H9 (cell line): ENCODE measurements at places on chromosomes 12 and 14.
A peak's percentile ranks its signal among the peaks of the same experiment; 100 is the strongest.

DNA sequence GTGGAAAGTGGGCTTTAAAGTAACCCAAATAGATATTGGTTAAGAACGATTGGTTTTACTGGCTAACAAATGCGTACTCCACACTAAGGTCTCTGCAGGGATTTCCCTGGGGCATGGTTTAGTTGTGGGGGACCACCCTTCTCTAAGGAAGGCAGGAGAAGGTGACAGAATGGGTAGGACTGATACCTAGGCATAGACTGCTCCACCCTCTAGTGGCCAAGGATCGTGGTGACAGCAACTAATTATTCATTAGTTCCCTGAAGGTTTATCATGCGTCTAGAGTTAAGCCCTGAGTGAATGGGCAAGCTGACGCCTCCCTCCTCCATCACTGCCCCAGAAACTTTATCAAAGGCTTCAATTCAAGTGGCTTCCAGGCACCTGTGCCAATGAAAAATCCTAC is 9.1 kb downstream of the FAM181A start:
- H3K4me3 ChIP-seq: no peak overlapping the region
- H3K4me1 ChIP-seq: no peaks in the 10 kb centered on the region
- peak; percentile 59 for DNase-seq
- peaks cover 5% of the 10 kb centered on the region; the same call in 1 of the 2 replicates for H3K27me3 ChIP-seq
- no peaks in the 10 kb centered on the region for H3K36me3 ChIP-seq
- no peak overlapping the region for H3K27ac ChIP-seq

GRCh38 chr14:89630101-89630829 is 213.2 kb upstream of the FOXN3 start:
- H3K36me3 ChIP-seq: peaks cover 6% of the 10 kb centered on the region
- H3K4me1 ChIP-seq: peaks cover 12% of the 10 kb centered on the region; the same call in 1 of the 2 replicates
- no peaks in the 10 kb centered on the region for H3K27me3 ChIP-seq
- H3K4me3 ChIP-seq: no peak overlapping the region
- DNase-seq: no peak

DNA sequence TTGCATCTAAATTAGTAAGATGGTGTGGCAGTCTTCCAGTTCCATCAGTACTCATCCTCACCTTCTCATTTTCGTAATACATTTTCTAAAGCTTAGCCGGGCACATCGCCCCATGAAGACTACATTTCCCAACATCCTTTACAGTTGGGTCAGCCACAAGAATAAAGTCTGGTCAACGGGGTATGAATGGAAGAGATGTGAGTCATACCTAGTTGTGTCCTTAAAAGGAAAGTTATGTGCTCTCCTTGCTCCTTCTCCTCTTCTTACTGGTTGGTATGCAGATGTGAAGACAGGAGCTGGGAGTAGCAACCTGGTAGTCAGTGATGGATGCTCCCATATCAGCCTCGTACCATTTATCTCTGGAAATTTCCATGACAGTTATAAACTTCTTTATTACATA is 35.9 kb upstream of the EGLN3 start:
- no peak overlapping the region for H3K4me3 ChIP-seq
- H3K27ac ChIP-seq: no peak overlapping the region
- no peaks in the 10 kb centered on the region for H3K27me3 ChIP-seq

DNA sequence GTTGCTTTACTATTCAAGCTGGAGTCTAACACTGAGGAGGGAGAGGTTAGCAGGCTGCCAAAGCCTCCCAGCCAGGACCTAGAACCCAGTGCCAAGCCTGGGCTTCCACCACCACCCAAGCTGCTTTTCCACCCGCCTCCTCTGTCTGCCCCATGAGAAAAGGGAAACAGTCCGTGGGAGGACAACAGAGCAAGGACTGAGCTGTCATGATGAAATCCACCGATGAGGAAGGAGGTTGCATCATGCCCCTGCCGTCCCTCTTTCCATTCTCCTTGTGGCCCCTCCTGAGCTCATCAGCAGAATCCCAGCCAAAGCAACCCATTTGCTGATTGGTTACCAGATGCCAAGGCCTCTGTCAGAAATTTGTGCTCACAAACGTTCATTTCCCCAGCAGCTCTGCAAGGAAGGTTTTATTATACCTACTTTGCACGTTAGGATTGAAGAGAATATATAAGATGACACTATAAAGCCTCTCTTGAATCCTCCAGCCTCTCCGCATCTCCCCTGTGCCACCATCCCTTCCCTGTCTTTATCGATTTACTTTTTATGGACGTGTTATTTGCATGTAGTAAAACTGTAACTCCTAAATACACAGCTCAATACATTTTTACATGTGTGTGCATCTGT is 6.3 kb upstream of the SERPINA1 start:
- no peak overlapping the region for H3K4me3 ChIP-seq
- H3K27ac ChIP-seq: no peak overlapping the region
- H3K36me3 ChIP-seq: no peaks in the 10 kb centered on the region
- DNase-seq: no peak
- peaks cover 14% of the 10 kb centered on the region for H3K4me1 ChIP-seq

DNA sequence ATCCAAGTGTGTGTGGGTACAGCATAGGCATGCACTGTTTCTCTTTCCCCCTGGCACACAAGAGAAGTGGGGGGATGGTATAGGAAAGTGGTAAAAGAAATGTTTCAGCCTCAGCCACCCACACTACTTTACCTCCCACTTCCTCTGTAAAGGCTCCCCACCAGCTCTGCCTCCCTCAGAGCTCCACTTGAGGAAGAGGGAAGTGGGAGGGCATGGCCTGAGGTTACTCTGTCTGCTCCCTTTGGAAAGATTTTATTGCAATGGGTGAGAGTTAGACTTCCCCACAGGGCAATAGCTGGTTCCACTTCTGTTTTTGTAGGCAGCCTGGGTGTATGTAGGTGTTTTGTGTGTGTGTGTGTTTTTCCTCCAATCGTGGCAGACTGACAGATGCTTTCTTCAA is 145.3 kb downstream of the SSPN start:
- no peak overlapping the region for H3K4me3 ChIP-seq
- no peak overlapping the region for H3K27ac ChIP-seq
- no peak for DNase-seq
- H3K4me1 ChIP-seq: no peaks in the 10 kb centered on the region

- H3K4me1 ChIP-seq: no peaks in the 10 kb centered on the region
- H3K36me3 ChIP-seq: peaks cover 8% of the 10 kb centered on the region
- peaks cover 33% of the 10 kb centered on the region; the same call in 1 of the 2 replicates for H3K27me3 ChIP-seq
- no peak for DNase-seq
- H3K27ac ChIP-seq: no peak overlapping the region
These were observed 35.6 kb upstream of the FBRSL1 start for GRCh38 chr12:132454193-132454932.

GRCh38 chr14:86088156-86088555 is 558.2 kb downstream of the FLRT2 start:
- no peak overlapping the region for H3K4me3 ChIP-seq
- DNase-seq: no peak
- H3K27me3 ChIP-seq: no peaks in the 10 kb centered on the region

DNA sequence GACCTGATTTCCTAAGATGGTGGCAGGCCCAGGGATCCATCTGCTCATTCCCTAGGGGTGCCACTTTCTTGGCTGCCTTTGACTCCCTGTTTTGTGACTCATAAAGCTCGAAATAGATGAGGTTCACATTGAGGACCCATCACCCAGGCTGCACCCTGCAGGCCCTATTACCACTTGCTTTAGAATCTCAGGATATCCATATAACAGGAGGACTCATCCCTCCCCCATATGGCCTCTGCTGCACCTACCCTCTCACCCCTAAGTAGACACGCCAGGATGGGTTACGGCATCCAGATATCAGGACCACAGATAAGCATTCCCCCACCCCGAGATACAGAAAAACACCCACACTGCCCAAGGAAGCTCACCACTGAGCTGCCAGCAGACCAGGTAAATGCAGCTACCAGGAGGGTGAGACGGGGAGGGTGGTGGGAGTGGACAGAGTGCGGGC is 155.7 kb downstream of the DPF3 start:
- no peaks in the 10 kb centered on the region for H3K4me1 ChIP-seq
- no peaks in the 10 kb centered on the region for H3K27me3 ChIP-seq
- DNase-seq: peak; percentile 8
- H3K4me3 ChIP-seq: no peak overlapping the region
- no peak overlapping the region for H3K27ac ChIP-seq

DNA sequence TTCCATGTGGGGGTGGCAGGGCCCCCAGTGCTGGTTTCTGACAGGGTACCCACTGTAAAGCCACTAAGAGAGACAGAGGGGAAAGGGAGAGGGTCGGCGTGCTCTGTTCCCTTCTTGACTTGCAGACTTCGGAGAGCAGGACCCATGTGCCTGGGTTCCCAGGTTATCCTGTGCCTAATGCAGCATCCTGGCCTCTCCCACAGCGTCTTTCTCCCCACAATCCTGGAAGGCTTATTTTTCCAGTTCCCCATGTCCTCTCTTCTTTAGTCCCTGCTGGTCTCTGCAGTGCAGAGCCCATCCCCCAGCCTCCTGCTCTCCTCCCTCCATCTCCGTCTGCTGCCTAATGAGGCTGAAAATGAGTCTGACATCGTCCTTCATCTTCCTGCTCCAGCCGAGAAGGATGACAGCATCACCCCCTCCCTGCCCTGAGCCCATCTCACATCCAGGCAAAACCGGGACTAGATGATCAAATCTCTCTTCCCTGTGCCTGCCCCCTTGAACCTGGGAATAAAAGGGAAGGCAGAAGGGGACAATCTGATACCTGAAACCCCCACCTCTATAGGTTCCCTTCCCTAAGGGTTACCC is 15.1 kb downstream of the CALCOCO1 start:
- H3K4me3 ChIP-seq: no peak overlapping the region
- H3K36me3 ChIP-seq: no peaks in the 10 kb centered on the region; the same call in 1 of the 2 replicates
- no peak overlapping the region for H3K27ac ChIP-seq

DNA sequence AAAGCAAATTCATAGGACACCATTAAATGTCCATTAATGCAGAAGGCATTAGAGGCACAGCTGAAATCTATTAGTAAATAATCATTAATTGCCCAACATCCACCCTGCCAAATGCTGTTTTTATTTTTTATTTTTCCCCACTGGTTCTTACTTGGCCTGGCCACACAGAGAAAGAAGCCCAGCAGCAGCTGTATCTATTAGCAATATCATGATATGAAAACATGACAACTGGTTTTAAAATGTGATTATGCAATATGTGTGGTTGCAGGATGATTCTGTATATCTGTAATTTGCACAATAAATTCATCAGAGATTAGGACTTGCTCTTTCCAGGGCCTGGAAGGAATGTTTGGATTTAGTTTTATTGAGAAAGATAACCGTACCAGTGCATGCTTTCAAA is 44.9 kb downstream of the SIX6 start:
- no peak overlapping the region for H3K4me3 ChIP-seq
- DNase-seq: no peak
- H3K4me1 ChIP-seq: no peaks in the 10 kb centered on the region
- H3K36me3 ChIP-seq: no peaks in the 10 kb centered on the region
- H3K27ac ChIP-seq: no peak overlapping the region

GRCh38 chr12:93541578-93542225 is 30.8 kb upstream of the SOCS2 start:
- no peaks in the 10 kb centered on the region for H3K4me1 ChIP-seq
- peaks cover 11% of the 10 kb centered on the region for H3K36me3 ChIP-seq
- DNase-seq: no peak

DNA sequence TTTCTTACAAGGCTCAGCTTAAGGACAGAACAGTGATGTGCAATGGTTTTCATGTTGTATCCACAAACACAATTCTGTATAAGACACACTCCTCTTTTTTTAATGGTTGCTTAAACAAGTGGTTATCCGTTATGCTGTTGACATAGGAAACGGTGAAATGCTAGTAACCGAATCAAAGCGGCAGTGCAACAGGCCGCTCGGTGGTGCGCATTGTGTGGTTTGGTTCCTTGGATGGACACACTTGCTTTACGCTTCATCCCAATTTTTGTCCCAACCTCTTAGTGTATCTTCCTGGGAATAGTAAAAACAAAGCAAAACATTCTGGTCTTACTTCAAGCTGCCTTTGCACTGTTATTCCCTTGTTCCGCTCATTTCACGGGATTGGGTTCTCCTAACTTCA is 650 bp upstream of the PTGER2 start:
- peak overlapping the region; percentile 98 for H3K4me3 ChIP-seq
- 0 out of 2 replicates have a peak, but pooled peaks cover 2% of the 10 kb centered on the region for H3K4me1 ChIP-seq

- H3K36me3 ChIP-seq: peaks cover 4% of the 10 kb centered on the region; the same call in 1 of the 2 replicates
- no peaks in the 10 kb centered on the region for H3K27me3 ChIP-seq
- H3K27ac ChIP-seq: no peak overlapping the region
- no peak overlapping the region for H3K4me3 ChIP-seq
- DNase-seq: no peak
These were observed 70.3 kb downstream of the COX16 start for GRCh38 chr14:70289138-70289537.

GRCh38 chr14:24432259-24433131 is 2.7 kb downstream of the KHNYN start:
- peaks cover 27% of the 10 kb centered on the region for H3K36me3 ChIP-seq
- H3K4me3 ChIP-seq: no peak overlapping the region
- DNase-seq: no peak
- H3K4me1 ChIP-seq: peaks cover 3% of the 10 kb centered on the region; the same call in 1 of the 2 replicates
- no peaks in the 10 kb centered on the region for H3K27me3 ChIP-seq
- no peak overlapping the region for H3K27ac ChIP-seq

- no peaks in the 10 kb centered on the region for H3K4me1 ChIP-seq
- H3K27me3 ChIP-seq: no peaks in the 10 kb centered on the region
- H3K4me3 ChIP-seq: no peak overlapping the region
These were observed 298.0 kb downstream of the PPFIA2 start for GRCh38 chr12:81461163-81461562.

GRCh38 chr12:46473634-46474329 is 101.2 kb upstream of the SLC38A2 start:
- DNase-seq: no peak
- no peak overlapping the region for H3K27ac ChIP-seq
- H3K27me3 ChIP-seq: no peaks in the 10 kb centered on the region
- no peaks in the 10 kb centered on the region; the same call in 1 of the 2 replicates for H3K4me1 ChIP-seq

- H3K36me3 ChIP-seq: no peaks in the 10 kb centered on the region; the same call in 2 of the 3 replicates
- no peak for DNase-seq
- no peak overlapping the region for H3K27ac ChIP-seq
- H3K4me1 ChIP-seq: no peaks in the 10 kb centered on the region
These were observed 17.8 kb downstream of the STK38L start for GRCh38 chr12:27261866-27262265.

GRCh38 chr14:70888681-70889175 is 18.5 kb upstream of the PCNX1 start:
- no peaks in the 10 kb centered on the region for H3K4me1 ChIP-seq
- H3K36me3 ChIP-seq: no peaks in the 10 kb centered on the region
- no peak for DNase-seq
- no peak overlapping the region for H3K27ac ChIP-seq
- H3K4me3 ChIP-seq: no peak overlapping the region
- H3K27me3 ChIP-seq: no peaks in the 10 kb centered on the region

- no peaks in the 10 kb centered on the region for H3K27me3 ChIP-seq
- no peaks in the 10 kb centered on the region for H3K4me1 ChIP-seq
- H3K27ac ChIP-seq: no peak overlapping the region
- H3K4me3 ChIP-seq: peak overlapping the region; percentile 96; the same call in 1 of the 3 replicates
- H3K36me3 ChIP-seq: no peaks in the 10 kb centered on the region
- DNase-seq: no peak
These were observed 1.4 kb downstream of the CALCOCO1 start for GRCh38 chr12:53725824-53726223.

DNA sequence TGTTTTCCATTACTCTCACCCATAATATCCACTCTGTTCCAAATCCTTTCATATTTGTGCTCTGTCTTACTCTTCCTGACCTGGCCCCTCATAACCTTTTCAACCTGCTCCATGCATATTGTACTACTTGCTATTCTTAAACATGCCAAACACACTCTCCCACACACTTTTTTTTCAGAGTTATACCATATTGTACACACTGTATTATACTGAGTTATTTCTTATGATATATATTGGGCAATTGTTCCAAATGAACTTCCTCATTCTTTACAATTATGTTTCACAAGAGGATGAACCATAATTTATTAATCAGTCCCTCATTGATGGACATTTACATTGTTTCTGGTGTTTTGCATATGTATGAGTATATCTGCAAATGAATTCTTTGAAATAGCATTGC is 18.5 kb downstream of the ATL1 start:
- no peak overlapping the region for H3K27ac ChIP-seq
- no peaks in the 10 kb centered on the region for H3K27me3 ChIP-seq
- no peaks in the 10 kb centered on the region for H3K4me1 ChIP-seq
- DNase-seq: no peak
